ENCODE measurements at places on chromosomes 11 and 22.

- peak; percentile 10 for DNase-seq
Observed at GRCh38 chr11:2998073-2998850, 6.1 kb upstream of the NAP1L4 start.

DNA sequence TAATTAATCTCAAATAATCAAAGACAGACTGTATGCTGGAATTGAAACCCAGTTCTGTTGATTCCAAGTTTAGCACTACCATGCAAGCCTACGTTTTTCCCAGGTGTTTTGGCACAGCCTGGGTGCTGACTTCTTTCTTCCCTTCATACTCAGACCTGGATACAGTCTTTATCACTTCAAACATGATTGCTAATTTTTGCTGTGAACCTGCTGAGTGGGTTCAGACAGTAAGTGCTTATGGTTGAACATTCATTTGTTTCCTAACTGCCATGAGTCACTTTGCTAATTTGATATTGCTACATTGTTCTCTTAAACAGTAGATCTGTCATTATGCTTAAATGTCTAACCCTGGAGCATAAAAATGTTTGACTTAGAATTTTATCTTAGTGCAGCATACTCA, 12.2 kb downstream of the PAAF1 start:
- DNase-seq, result no peak

GRCh38 chr11:11450744-11451362, 97.8 kb upstream of the CSNK2A3 start:
- DNase-seq, result no peak

DNA sequence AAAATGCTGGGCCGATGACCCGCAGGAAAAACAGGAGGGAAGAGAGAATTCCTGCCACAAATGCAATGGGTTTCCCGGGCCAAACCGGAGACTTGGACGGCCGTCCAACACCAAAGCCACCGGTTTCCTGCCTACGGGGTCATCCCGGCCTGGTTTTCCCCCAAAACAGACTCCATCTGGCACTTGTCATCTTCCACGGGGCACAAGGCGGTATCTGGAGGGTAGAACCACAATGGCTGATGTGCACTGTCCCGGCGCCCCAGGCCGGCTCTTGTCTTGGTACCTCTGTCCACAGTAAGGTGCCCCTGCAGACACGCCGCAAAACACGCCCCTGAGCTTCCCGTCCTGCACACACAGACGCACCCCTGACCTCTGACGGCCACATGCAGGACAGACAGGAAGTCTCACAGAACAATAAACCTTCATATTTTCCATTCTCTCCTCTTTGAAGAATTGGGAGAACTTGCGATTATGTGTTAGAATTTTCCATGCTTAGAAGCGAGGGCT, 20.1 kb downstream of the CELSR1 start:
- DNase-seq, result no peak

DNA sequence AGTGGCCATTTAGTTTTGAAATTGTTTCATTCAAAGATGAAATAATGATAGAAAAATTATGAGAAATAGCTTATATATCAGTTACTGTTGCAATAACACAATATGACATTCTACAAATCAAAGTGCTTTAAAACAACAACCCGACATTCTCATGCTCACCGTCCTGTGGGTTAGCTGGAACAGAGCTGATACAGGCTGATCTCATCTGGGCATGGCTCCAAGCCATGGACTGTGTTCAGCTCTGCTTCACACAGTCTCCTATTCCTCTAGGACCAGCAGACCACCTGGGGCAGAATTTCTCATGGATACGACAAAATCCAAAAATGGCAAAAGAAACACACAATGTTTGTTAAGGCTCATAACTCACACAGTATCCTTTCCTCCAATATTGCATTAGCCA, 178.6 kb downstream of the CNTN5 start:
- DNase-seq, result no peak

- peak; percentile 15 for DNase-seq
Observed at GRCh38 chr11:107563702-107564101, 1.8 kb downstream of the ALKBH8 start.

DNA sequence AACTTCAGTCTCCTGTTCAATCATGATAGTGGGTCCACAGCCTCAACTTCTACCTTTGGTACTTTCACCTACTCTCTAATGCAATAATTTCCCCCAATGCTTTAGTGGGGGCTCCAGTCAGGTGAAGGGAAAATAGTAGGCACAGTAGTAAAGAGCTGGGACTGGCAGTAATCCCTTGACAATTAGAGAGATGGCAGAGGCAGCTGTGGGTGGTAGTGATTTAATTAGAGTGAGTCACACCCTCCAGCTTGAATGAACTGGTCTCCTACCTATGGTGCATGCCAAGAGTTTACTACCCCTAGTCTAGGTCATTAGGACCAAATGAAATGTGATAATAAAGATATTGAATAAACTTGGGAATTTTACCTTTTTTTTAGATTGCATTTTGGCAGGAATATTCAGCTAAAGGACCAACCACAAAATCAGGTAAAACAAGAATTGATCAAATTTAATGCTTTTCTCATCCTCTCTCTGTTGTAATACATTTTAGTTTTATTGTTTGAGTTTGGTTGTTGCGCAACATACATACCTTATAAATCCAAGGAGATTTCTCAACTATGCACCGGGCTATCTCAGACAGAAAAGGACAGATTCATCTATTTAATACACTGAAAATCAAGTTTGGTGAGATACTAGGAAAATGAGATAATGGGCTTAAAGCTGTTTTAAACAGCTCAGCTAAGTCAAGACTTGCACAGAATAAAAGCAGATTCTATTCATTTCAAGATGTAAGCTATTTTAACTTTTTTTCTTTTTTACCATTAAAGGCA, 9.0 kb downstream of the PRRG4 start:
- DNase-seq, result no peak

GRCh38 chr11:17526931-17527627, 17.1 kb downstream of the USH1C start:
- no peak for DNase-seq

DNA sequence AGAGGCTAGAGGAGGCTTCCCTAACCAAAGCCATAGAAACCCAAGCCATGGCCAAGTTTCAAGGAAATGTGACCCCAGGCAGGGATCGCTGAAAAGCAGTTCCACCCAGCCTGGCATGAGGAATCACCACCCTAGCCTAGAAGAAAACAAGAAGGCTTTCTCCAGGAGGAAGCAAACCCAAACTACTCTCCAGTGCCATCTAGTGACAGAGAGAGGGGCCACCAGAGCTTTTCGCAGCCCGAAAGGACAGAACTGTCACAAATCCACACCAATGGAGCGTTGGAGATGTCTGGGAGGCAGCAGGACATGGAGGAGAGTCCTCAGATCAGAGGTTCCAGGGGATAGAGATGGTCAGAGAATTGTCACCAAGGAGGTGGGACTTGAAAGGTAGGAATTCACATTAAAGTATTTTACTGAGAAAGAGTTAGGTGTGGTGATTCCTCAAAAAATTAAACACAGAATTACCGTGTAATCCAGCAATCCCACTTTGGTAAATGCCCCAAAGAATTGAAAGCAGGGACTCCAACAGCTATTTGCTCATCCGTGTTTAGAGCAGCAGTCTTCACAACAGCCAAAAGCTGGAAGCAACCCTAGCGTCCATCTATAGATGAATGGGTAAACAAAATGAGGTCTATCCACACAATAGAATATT, 67.3 kb upstream of the NUP50 start:
- no peak for DNase-seq

- no peak for DNase-seq
Observed at GRCh38 chr22:48397531-48398180, 1430.0 kb downstream of the BRD1 start.

- no peak for DNase-seq
Observed at GRCh38 chr22:27387561-27387960, 414.0 kb downstream of the MN1 start.

GRCh38 chr11:12124306-12124705, 13.9 kb downstream of the MICAL2 start:
- DNase-seq, result no peak

- DNase-seq, result no peak
Observed at GRCh38 chr11:72825661-72826060, 11.4 kb downstream of the ATG16L2 start.

DNA sequence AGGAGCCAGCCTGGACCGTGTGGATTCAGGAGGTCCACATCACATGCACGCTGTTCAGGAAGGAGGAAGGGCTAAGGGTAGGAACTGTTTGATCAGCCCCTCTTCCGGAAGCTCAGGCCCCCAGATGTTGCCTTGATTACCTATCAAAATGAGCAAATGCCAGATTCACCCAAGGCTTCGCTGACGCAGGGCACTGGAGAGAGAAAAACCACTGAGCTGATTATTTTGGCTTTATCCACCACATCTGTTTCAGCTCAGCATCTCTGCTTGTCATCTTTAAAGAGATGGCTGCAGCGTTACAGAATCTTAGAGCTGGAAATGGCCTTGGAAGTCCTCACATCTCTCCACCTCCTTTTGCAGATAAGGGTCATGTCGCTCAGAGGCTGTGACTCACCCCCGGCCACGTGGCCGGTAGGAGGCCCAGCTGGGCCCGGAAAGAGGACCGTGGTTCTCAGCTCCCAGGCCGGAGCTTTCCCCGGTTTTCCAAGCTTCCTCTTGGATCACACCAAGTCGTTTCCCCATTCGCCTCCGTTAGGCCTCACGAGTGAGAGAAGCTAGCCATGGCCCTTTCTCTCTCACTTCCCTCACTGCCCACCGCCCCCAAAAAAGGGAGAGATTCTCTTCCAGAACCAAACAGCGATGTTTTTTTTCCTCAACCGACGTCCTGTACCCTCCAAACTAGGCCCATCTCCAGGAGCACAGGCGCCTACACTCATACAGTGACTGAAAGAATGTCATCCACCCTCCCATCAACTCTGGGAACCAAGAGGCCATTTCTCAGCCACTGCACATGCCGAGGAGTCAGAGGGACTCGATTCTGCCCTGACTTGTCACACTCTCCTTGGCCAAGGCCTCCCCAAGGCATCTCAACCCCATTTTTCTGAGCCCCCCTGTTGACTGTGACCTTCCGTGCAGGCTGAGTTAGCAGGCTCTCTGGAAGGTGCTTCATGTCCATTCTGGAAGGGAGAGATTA, 37.6 kb downstream of the LIF start:
- no peak for DNase-seq

- no peak for DNase-seq
Observed at GRCh38 chr11:79028225-79028624, 412.6 kb downstream of the TENM4 start.

DNA sequence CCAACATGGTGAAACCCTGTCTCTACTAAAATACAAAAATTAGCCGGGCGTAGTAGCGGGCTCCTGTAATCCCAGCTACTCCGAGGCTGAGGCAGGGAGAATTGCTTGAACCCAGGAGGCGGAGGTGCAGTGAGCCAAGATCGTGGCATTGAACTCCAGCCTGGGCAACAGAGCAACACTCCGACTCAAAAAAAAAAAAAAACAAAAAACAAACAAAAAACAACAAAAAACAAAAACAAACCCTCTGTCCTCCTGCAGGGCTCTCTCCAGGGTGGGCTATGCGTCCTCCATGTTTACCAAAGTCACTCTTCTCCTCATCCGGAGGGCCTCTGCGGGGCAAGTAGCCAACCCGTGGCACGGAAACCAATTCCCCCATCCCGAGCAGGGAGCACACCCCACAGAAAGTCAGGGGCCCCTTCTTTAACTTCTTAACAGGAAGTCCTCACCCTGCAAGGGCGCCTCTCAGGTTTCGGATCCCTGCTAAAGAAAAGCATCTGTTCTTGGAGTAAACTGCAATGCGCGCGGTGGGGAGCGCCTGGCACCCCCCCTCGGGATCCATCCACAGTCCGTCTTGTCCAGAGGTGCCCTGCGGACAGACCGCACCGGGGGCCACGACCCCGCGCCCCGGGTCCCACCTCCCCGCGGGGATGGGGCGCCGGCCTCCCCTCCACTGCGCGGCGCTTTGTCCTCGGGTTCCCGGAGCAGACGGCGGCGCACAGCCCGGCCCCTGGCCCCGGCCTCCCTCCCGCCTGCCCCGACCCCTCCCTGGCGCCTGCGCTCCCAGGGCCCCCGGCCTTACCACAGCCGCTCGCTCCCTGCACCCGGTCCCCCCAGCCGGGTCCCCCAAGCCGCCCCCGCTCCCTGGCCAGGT, 712 bp downstream of the CERK start:
- no peak for DNase-seq

- no peak for DNase-seq
Observed at GRCh38 chr11:87430821-87431220, 393.1 kb downstream of the TMEM135 start.

DNA sequence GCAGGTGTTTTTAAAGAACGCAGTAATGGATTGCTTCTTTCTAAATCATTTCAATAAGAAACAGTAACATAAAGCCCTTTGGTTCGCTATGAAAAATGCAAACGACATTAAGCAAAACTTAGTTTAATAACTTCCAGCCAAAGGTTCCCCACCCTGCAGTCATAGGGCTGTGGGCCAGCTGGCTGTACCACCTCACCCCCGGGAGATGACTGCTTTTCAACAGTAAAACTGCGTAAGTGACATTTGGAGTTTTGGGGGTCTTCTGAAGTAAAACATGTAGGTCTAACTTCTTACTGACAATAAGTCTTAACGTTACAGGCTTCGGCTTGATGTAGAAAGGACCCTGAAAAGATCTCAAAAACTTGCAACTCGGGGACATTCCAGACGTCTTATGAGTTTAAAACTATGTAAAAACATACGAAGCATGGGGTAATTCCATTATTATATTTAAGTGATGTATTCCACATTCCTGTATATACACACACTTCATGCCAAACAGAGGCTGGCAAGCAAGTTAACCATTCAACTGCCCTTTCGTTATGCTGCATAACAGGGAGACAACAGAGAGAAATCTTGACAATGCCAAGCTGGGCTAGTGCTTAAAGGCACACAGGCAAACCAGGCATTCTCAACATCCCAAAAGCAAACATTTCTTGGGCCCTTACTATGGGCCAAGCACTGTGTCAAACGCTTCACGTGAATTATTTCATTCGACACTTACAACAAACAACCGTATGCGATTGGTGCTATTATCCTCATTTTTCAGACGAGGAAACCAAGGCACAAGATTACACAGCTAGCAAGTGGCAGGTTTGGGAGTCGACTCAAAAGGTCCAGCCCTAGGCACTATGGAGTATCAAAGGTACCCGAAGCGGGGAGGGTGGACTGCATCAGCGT, 1.2 kb downstream of the MRTFA start:
- DNase-seq, result no peak

GRCh38 chr22:49553076-49553475, 274.6 kb downstream of the BRD1 start:
- DNase-seq, result no peak

- DNase-seq, result no peak
Observed at GRCh38 chr11:61833471-61833870, 5.4 kb downstream of the FADS2 start.

- no peak for DNase-seq
Observed at GRCh38 chr11:20459865-20460264, 72.3 kb downstream of the PRMT3 start.

- DNase-seq, result no peak
Observed at GRCh38 chr22:46406791-46407190, 71.3 kb downstream of the TRMU start.

All from DMS 273 treated with DMSO at 0.1 percent for 48 hours (cell line).